ENCODE measurements at places on chromosomes 6 and 20. TPM values are rescaled to one million over a fixed set of nuclear protein-coding genes. Genes with fewer than 3 reads are reported as not detected.

DNA sequence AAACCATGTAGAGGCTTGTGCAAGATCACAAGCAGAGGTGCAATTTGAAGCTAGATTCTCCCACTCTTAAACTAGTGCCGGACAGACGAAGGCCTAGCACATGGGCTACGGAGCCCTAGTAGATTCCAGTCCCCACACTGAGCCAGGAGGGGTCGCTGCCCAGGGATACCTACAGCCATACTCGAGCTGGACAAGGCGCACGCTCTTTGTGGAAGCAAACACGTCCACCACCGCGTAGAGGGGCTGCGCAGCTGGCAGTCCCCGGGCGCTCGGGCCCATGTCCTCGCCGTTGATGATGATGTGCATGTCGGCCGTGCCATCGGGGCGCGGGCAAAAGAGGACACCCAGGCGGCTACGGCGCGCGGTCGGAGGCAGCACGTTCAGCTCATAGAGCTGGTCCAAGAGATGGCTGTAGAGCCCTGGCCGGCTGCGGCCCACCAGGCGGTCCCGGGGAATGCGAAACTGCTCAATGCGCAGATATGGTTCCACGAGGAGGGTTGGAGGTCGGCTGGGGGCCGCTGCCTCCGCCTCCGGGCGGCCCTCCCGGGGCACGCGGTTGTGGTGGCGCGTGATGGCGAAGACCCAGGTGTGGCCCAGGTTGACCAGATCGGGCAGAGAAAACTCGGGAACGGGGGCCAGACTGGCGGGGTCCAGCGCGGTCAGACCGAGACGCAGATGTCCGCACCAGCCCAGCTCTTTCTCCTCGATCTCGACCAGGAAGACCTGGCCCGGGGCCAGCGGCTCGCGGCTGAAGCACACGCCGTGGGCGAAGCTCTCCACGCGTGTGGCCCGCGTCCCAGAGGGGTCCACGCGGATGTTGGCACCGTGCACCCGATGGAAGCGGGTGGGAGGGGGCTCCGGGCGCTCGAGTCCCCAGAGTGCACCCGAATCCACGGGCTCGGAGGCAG lies 677 bp downstream of the NEURL2 start:
- DNase-seq, result no peak

Gene ZNF831
- total RNA-seq, result not detected

DNA sequence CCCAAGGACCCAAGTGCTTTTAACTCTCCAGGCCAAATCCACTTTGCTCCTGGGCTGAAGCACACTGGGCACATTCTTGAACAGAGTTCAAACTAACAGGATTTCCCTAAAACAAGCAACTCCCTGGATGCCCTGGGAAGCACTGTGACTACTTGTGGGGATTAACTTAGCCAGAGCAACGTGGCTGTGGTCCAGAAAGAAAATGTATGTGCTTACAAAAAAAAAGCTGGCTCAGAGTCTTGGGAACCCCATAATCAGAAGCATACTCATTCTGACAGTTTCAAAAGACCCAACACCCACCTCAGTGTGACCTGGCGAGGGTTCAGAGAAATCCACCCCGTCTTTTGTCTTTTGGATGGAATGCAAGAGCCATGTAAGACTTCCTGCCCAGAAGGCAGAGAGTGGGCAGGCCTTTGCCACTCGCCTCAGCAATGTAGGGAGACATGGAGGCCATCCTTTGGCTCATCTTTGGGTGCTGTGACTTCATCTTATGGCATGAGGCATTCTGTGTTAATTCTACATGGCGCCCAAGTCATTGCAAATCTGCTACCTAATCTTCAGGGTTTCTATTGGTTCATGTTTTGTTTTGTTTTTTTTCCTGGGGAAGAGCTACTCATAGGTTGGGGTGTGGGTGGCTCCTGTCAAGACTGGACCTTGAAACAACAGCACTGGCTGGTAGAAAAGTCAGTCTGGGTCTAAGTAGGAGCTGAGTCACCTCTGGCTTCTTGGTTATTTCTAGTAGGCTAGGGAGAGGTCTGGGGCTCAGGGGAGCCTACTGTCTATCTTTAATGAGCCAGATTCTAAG lies 248.6 kb upstream of the SUPT3H start:
- DNase-seq, result peak; percentile 64

- DNase-seq, result no peak
These were observed 2.2 kb upstream of the OXT start for GRCh38 chr20:3068986-3069900.

- DNase-seq, result no peak
These were observed 23.5 kb upstream of the LY86 start for GRCh38 chr6:6565069-6565468.

All from foreskin keratinocyte (primary cell).